ENCODE measurements at places on chromosomes 11 and 22.

DNA sequence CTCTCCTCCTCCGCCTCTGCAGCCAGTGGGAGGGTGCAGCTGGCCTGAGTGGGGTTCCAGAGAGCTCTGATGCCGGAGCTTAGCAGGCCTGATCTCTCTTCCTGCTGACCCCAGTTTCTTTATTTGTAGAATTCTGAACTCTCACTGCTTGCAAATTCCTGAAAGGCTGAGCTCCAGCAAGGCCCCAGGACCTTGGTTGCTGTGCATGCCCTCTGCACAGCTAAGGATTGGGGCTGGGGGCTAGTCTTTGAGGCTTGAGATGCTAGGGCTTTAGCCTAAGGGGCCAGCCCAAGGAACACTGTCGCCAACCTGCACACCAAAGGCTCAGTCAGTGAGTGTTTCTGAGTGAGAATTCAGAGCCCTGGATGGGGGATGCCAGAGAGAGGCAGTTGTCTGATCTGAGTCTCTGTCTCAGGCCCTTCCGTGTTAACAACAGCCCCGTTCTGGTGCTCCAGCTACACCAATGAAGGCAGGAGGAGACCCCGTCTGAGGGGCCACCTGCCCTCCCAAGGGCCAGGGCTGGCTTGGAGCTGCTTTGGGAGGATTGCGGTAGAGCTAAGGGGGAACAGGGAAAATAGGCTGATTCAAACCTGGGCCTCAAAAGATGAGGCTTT, 106.0 kb upstream of the LMO1 start:
- DNase-seq, result no peak

GRCh38 chr11:12359761-12360160, 17.6 kb upstream of the PARVA start:
- DNase-seq, result no peak

DNA sequence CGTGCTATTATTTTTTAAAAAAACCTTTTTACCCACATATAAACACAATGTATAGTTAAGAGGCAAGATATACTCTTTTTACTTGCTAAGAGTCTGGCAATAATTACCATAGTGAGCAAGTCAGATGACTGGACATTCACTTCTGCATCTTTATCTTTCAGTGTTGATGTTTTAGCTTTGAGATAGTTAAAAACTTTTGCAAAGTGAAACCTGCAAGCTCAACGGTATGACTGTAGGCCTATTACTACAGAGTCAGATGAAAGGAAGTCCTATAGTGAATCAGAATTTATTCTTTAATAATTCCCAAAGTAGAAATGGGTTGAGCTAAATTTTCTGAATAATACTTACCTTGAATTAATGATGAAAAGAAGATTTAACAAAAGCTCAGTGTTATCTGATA, 236.7 kb upstream of the CCDC90B start:
- no peak for DNase-seq

- no peak for DNase-seq
Measured at GRCh38 chr11:67371189-67371910, 2.0 kb downstream of the CLCF1 start.

DNA sequence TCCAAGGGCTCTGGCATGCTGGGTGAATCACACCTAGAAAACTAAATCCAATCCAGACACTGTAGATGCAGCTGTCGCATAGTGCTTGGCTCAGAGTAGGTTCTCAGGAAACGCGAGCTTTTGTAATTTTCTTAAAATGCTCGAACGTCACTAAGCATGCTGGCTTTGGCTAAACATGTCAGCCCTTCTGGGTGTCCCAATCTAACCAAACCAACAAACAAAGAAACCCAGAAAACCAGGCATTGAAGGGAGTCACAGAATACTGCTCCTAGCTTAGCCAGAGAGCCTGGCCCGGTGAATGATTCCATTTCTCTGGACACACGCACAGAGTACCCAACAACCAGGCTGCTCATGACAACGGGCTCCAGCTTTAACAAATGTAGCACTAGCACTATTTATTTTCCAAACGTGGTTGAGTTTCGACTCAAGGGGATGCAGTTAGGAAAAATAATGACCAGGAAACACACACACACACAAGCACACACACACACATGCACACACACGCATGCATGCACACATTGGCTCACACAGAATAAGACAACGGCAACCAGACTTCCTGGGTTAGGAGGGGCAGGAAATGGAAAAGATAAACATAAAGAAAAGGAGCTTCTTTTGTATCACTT, 492.6 kb downstream of the MIAT start:
- DNase-seq, result no peak

GRCh38 chr11:80960381-80961029, 1519.7 kb upstream of the TENM4 start:
- no peak for DNase-seq

GRCh38 chr11:8698917-8699441, 16.4 kb downstream of the RPL27A start:
- DNase-seq, result no peak

- DNase-seq, result no peak
Measured at GRCh38 chr11:73114110-73114834, 27.8 kb downstream of the FCHSD2 start.

GRCh38 chr11:45655012-45655283, 10.5 kb downstream of the CHST1 start:
- no peak for DNase-seq

DNA sequence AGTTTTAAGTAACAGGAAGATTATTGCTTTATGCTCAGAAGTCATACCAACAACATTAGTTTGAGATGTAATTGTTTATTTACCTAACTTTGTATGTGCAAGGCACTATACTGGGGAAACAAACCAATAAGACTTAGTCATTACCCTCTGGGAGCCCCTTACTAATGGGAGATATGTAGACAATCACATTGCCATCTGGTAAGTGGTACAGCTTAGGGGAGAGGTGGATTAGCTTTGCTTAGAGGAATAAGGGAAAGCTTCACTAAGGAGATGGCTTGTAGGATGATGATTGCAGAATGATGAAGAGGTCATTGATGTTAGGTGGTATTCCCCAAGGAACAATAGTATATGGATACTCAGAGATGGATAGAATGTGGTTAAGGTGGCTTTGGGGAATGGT, 17.5 kb downstream of the EMSY start:
- DNase-seq, result no peak

DNA sequence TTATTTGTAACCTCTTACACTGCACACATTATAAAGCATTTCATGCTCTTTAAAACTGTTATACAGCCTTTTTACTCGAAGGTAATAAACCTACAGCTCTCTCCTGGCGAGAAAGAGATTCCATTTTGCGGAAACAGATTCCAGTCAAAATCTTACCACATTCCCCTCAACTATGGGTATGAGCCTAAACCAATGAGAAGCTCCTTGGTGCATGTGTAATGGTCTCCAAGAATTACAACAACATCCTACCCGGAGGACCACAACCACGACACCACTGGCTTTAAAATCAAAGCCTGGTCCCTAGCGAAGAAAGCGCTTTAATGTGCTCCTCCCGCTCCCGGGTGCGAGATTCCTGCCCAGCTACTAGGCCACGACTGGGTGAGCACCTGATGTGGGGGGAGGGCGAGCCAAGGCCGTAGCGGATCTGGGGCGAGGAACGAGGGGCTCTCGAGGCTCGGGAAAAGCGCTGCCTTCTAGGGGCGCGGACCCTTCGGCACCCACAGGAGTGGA, 821 bp downstream of the CELF1 start:
- DNase-seq, result no peak

DNA sequence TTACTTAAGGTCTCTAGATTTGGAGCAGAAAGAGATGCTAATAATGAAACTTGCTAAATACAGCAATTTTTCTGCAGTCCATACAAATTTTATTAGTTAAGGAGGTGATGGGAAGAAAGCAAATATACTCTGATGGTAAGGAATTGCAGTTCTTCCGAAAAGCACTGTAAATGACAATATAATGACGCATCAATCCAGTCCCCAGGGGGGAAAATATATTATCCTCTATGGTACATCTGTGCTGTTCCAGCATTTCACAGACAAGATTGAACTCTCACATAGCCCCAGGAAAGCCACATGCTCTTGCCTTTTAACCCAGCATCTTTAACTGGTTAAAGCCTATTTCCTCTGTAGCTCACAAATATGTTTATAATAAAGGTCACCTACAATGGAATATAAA, 416.6 kb upstream of the CCDC90B start:
- no peak for DNase-seq

DNA sequence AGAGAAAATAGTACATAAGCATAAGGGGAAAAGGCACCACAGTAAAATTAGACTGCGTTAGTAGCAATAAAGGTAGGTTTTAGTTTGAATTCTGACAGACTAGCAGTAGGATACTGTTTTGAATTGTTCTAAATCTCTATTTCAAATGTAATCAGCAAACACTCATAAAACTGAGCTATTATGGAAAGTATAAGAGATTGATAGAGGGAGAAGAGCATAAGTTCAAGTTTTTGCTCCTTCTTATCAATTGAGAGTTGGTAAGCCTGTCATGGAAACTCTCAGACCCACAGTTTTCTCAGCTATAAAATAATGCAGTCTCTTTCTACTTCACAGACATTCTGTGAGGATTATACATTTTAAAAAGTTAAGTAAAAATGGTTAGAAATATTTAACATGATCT, 840.2 kb upstream of the CNTN5 start:
- no peak for DNase-seq

DNA sequence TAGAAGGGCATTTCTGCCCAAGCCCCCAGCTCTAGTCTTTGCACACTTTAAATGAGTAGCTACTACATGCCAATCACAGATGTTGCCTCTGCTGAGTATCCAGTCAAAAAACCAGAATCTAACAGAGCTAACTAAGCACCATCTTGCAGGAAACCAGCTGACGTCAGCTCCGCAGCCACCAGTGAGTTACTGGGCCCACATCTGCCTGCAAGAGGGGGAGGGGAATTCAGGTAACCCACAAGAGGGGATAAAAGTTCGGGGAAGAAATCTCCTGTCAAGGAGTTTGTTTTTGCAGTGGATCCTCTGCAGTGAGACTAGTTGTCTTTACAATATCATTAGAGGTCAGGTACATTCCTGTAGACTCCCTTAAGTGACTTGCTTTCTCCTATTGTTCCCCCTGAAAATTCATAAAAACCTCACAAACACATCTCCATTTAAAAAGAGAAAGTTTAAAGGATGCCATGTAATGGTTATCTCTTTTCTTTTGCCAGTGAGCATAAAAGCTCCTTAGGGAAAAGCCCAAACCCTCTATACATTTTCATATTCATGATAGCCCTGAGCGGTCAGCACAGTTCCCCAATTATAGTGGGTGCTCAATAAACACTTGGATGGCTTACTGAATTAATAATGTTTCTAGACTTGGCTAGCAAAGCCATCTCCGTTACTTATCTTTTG, 9.3 kb downstream of the CD44 start:
- no peak for DNase-seq

DNA sequence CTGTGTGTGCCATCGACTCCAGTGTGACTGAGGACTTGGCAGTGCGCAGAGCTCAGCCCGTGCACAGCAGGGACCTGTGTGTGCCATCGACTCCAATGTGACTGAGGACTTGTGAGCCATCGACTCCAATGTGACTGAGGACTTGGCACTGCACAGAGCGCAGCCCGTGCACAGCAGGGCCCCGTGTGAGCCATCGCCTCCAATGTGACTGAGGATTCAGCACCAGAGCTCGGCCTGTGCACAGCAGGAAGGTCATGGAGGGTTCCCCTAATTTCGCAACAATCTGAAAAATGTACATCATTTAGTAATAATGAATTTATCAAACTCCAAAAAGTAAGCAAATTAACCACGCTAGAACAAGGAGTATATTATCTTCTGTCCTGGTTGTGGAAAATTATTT, 348.3 kb upstream of the B3GAT1 start:
- DNase-seq, result no peak

DNA sequence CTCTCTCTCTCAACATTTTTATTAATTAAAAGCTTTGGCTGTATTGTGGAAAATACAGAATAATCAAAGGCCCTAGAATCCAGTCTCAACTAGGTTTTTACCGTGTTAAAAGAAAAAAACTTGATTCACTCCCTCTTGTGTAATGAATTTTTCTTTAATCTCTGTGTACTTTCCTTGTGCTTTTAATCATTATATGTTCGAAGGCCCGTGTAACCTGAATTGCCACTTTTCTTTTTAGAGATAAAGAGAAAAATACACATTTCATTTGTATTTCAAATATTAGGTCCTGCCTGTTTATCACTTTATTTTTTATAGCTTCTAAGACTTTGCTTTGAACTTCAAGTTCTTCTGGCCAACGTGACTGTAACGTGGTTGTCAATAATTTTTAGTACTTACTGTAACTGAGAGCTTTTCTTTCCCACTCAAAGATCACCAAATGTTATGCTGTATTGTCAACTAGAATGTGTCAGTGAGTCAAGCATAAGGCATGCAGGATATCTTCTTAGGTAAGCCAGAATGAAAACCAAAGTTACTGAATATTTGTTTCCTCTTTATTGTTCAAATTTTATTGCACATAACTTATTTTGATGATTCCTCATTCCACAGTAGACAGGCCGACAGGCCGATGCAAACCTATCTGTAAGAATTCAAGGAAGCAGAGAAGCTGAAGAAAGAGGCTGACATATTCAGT, 23.3 kb upstream of the FAR1 start:
- DNase-seq, result no peak

DNA sequence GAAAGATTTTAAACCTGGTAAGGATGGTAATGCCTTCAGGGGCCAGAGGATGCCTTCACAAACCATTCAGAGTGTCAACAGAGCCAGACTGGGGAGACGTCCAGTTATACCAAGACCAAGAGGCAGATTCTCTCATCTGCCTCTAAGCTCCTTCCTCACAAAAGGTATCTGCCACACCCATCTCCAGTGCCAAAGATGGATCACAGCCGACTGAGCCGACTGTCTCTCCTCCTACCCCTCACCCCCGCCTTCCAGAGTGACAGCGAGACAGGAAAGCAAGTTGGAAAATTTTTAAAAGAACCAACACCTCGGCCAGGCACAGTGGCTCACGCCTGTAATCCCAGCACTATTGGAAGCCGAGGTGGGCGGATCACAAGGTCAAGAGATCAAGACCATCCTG, 79.1 kb upstream of the AKIP1 start:
- no peak for DNase-seq

- DNase-seq, result no peak
Measured at GRCh38 chr11:11422411-11423128, 69.5 kb upstream of the CSNK2A3 start.

GRCh38 chr22:22235558-22235957, 9.0 kb upstream of the VPREB1 start:
- no peak for DNase-seq

DNA sequence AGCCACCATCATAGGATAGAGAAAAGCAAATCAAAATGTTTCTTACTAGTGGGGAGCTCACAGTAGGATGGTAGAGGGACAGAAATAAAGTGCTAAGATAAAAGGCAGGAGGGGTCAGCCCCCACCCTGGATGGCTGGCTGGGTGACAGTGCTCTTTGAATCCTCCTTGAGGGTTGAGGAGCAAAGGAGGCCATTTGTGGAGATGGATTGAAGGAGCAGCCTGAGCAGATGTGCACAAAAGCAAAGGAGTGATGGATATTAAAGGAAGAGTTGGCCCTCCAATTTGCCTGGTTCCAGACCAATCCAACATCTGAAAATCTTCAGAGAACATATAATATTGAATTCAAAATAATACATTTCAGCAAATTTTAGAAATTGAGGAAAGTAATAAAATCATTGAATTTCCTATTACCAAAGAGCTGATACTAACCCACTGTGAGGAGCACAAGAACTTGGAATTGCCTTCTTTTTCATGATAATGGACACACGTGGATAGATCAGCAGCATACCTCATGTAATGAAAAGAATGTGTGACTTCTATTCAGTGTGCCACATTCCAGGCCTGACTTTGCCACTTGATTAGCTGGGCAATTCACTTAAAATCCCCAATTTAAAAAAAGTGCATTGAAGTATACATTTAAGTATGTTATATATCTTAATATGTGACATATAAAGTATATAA, 287.0 kb downstream of the FAT3 start:
- no peak for DNase-seq

GRCh38 chr11:92791886-92792285, 177.6 kb upstream of the MTNR1B start:
- no peak for DNase-seq

- DNase-seq, result no peak
Measured at GRCh38 chr22:40487663-40488249, 117.4 kb downstream of the SGSM3 start.

All from astrocyte of the cerebellum (primary cell).